ENCODE measurements at places on chromosomes 4 and X.

GRCh38 chrX:115029869-115030570, 12.6 kb upstream of the IL13RA2 start:
- DNase-seq = no peak

GRCh38 chr4:7771541-7772507, 167.8 kb downstream of the AFAP1 start:
- no peak for DNase-seq

DNA sequence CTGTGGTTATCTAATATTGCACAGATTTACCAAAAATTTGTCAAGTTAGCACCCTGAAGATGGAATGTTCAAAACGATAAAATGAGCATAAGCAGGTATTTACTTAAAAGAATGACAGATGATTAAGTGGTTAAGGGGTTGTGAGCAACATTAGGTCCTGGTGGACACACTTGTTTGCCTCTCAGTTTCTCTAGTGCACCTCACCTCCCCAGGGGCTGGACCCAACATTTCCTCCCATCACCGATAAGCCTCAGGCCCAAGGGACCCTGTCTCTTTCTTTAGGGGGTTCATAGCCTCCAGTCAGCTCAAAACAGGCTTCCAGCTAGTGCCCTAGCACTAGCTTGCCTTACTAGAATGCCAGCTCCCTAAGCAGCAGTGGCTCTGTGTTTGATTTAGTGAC, 88.0 kb downstream of the ATP11C start:
- no peak for DNase-seq

GRCh38 chrX:151609222-151609621, 45.7 kb downstream of the PASD1 start:
- no peak for DNase-seq

DNA sequence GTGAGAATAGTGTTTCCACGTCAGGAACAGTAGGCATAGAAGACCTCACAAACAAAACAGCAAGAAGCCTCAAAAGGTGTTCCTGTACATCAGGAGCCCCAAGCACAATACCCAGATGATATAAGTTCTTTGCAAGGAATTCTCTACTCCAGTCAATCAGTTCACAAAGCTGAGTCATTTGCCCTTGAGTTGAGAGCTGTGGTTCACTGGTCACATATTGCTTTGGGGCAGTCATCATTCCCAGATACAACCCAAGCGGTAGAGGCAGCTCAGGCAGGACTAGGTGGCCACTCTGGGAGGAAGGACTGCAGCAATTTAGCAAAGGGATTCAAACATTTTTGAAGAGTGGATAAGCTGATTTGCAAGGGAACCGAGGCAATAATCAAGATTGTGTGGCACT, 551.5 kb upstream of the ZFP42 start:
- DNase-seq = peak; percentile 16
